AML-193 (cell line): ENCODE measurements at places on chromosomes 7 and 10.

GRCh38 chr10:113846036-113846435 is 7.8 kb downstream of the DCLRE1A start:
- no peak for DNase-seq

- no peak for DNase-seq
Measured at GRCh38 chr7:131554880-131555516, 1.4 kb downstream of the PODXL start.

- no peak for DNase-seq
Measured at GRCh38 chr7:83873459-83873858, 224.5 kb upstream of the SEMA3E start.

- DNase-seq = no peak
Measured at GRCh38 chr10:49690698-49691356, 11.4 kb downstream of the C10orf53 start.

DNA sequence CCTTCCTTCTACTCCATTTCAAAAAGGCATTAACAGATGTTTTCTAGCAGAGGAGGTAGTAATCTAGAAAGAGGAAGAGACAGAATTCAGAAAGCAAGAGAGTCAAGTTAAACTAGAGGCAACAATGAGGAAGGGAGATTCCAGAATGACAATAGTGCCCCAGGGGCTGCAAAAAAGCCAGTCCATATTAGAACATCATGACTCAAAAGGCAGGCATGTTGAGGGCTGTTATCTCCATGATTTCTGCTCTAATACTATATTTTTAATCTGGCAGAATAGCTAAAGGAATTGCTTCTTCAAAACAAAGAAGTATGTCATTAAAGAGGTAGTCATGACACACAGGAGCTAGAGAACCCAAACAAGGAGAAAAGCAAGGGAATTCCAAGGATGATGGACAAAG is 599.6 kb downstream of the INHBA start:
- DNase-seq = no peak

GRCh38 chr7:35736725-35737124 is 41.8 kb upstream of the HERPUD2 start:
- no peak for DNase-seq

DNA sequence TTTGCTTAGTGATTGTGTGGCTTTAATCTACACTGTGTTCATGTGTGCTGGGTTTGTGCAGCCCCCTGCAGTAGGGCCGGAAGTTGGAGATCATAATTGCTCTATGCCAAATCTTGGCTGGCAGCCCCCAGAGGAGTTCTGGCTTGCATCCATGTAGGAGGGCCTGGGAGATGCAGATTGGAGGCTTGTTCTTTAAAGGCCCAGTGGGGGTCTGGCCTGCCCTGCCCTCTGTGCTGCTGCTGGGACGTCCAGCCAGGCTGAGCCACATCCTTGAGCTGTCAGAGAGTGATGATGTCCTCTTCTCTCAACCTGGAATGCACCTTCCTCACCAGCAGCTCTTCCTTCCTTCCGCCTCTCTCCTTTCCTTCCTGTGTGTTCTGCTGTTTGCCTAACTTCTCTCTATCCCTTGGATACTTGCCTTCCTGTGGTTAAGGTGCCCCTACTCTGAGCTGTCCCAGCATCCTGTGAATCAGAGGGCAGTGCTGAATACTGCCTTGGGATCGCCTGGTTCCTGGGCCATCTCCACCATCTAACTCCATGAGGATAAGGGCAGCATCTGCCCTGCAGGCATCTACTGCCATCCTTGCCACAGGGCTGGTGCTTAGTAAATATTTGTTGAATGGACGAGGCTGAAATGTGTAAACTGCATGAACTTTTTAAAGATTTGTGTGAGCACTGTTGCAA is 30.2 kb downstream of the DOCK1 start:
- DNase-seq = no peak

DNA sequence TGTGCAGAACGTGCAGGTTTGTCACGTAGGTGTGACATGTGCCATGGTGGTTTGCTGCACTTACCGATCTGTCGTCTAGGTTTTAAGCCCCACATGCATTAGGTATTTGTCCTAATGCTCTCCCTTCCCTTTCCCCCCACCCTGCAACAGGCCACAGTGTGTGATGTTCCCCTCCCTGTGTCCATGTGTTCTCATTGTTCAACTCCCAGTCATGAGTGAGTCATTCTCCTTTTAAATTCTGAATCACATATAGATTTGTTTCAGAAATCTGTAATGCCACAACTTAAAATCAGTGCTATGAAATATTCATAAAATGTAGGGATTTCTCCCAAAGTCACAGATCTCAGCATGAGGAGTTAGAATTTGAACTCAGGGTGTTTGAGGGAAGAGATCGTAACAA is 552.5 kb upstream of the MBL2 start:
- no peak for DNase-seq

DNA sequence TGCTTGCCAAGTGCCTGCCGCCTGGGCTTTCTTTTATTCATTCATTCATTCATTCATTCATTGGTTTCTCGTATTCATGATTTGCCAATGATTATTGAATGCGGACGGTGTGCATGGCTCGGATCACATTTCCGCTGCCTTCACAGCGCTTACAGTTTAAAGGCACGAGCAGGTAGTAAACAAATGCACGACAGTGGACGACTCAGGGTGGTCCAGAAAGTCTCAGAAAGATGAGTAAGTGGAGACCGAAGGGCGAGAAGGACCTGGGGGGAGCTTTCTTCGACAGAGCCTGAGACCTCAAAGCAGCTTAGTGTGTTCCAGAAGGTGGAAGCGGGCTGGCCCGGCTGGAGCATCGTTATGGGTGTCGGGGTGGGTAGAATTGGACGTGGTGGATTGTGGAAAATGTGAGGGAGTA is 506 bp downstream of the MCM10 start:
- DNase-seq = no peak

DNA sequence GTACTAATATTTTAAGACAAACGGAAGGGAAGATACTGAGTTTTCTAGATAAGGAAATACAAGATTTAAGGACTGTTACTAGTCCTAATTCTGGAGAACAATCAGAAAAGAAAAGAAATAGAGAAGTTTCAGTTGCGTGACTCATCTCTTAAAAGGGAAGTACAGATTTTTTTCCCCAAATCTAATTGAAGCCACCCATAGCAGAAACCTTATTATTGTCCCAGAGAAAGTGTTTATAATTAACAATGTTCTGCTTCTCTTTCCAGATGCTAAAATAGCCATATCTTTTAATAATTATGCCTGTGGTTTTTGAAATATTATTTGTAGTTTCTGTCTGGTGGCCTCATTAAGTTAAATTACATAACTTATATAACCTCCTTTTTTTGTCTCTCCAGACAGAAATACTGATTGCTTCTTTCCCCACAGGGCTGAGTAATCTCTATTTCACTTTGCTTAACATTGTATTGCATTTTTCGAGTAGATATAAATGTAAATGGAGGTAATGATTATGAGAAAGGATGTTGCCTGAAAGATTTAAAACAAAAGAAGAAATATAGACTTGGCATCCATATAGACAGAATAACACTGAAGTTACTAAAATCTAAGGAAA is 240.7 kb upstream of the MBL2 start:
- peak; percentile 1 for DNase-seq

GRCh38 chr7:135898226-135898625 is 78.9 kb downstream of the MTPN start:
- no peak for DNase-seq

- DNase-seq = no peak
Measured at GRCh38 chr7:130476297-130477150, 15.4 kb upstream of the MEST start.

DNA sequence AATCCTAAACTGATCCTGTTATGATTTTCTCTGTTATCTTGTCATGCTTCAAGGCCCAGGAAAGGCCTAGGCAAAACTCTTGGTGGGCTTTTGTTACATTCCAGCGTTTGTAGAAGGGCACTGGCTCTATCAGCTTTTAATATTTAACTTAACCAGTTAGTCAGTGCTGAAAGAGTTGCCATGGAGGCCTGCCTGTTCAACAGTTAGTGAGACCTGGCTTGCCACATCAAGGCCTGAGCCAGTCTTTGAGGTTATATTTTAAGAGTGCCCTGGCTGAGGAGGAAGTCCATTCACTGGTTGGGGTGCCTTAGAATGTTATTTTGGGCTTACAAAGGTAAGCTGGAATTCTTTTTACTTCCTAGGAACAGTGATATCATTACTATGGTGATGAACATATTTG is 144.1 kb upstream of the NRG3 start:
- no peak for DNase-seq
